ENCODE measurements at places on chromosomes 4 and X.

DNA sequence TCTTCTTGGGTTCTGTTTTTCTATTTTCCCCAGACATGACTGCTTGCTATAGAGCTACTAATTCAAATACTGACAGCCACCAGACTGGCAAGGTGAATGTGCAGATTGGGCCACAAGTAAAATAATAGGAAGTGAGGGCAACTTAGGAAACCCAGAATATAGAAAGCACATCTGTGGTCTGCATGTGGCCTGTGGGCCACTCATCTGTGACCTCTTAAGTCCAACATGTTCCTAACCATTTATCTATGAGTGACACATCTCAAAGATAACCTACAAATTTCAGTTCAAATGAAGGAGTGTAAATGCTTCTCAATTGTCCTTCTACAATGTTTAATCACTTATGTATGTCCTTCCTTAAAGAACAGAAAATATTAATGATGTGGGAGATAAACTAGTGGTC, 128.9 kb downstream of the REELD1 start:
- DNase-seq = no peak

DNA sequence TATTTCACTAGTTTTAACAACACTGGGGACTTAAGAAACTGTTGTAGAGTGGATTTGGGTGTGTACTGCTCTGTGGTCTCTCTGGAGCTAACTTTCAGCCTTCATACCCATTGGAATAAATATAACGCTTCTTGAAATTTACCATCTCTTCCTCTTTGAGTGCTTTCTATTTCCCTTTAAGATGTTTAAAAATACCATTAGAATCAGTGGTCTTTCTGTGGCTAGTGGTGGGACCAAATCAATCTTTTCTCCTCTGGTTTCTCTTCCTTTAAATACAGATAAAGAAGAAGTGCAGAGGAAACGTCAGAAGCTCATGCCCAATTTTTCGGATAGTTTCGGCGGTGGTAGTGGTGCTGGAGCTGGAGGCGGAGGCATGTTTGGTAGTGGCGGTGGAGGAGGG, 92.0 kb downstream of the NFKB1 start:
- DNase-seq = no peak

DNA sequence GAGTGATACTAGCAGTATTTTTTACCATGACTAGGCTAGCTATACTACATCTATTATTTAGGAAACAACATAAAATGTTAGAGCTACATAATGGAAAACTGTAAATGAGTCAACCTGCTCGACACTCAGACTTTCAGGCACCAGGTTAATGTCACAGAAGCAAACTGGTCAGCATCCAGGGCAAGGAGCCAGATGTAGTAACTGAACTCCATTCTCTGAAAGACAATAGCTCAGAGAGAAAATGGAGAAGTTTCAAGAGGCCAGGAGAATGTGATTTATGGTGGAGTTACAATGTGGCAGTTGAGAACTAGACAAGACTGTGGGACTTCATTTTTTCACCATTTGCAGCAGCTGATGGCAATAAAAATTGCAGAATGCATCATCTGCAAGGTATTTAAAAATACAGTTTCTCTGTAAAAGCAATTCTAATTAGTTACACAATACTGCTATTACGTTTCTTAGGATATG, 342.7 kb upstream of the PABPC4L start:
- DNase-seq = peak; percentile 39

GRCh38 chrX:63751481-63751880, 33.5 kb downstream of the ARHGEF9 start:
- no peak for DNase-seq

DNA sequence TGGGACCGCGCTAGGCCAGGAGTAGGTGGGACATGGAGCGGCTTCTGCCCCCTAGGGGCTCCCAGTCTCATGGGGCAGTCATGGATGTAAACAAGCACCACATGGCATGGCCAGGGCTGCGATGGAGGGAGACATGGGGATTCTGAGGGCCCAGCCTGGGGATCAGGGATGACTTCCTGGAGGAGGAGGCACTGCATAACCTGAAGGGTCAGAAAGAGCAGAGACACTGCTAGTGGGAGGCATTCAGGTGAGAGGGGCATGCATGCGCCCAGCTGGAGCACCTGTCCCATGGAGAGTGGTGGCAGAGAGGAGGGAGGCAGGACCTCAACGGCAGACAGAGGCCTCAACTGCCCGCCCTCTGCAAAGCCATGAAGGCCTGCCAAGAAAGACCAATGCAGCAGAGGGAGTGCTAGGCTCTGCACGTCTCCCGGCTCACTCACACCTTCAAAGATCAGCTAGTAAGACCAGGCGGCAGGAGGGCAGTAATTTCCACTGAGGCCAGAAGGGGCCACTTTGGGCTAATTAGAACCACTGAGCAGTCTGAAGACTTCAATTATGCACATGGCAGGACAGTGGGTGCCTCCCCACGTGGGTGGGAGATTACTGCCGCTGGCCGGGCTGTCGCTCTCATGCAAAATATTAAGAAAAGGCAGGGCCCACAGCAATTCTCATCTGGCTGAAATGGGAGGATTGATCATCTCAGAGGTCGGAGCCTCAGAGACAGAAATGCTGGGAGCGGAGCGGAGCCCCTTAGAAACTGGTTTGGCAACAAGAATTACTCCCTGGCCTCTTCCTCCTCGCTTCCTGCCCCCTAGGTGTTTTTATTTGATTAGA, 69.6 kb downstream of the PPP2R2C start:
- DNase-seq = no peak

DNA sequence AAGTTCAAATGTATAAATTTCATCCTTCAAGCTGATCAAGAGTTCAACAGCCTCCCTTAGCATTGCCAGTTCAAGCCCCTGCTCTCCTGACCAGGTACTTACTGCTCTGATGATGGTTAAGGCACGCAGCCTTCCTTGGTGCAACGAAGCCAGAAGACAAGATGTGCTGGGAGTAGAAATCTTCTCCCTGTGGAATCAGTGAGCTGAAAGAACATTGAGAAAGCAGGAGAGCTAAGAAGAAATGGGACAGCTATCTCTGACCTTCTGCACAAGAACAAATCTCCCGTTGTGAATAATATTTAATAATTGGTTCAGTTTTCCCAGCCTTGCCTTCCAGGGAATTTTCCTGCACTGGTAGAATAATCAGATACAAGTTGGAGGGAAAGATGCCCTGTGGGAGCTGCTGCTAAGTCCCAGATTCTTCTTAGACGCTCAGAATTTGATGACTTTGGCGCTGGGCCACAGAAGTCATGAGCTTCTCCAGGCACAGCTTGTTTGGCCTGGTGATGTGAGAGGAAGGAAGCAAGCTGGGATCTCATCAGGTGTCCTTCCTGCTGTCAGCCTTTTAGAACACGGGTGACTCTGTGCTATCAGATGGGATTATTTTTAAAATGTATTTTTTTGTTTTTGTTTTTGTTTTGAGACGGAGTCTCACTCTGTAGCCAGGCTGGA, 77.8 kb downstream of the CD38 start:
- peak; percentile 47 for DNase-seq

- no peak for DNase-seq
These were observed 18.0 kb downstream of the SPINK2 start for GRCh38 chr4:56803471-56803870.

- peak; percentile 25 for DNase-seq
These were observed 9.2 kb upstream of the MAML3 start for GRCh38 chr4:140163029-140163810.

GRCh38 chr4:43732829-43733426, 715.7 kb downstream of the KCTD8 start:
- no peak for DNase-seq

GRCh38 chr4:154942176-154942575, 161.1 kb downstream of the RBM46 start:
- DNase-seq = no peak

DNA sequence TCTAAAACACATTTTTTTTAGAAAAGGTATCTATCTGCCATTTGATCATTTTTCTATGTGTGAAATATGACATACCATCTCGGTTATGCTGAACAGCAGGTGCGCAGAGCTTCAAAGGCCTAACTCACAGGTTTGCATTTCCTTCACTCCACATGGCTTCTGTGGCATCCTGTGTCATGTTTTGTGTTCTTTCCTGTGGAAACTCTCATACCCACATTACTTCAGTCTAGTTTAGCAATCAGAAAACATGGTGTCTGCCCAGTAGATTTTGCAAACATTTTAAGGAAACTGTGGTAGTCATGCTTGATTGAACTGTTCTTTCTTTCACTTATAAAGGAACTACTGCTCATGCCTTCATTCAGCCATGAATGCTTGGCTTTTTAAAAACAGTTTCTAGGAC, 11.3 kb upstream of the ARAP2 start:
- no peak for DNase-seq

GRCh38 chr4:56388306-56388705, 1.0 kb upstream of the AASDH start:
- no peak for DNase-seq

DNA sequence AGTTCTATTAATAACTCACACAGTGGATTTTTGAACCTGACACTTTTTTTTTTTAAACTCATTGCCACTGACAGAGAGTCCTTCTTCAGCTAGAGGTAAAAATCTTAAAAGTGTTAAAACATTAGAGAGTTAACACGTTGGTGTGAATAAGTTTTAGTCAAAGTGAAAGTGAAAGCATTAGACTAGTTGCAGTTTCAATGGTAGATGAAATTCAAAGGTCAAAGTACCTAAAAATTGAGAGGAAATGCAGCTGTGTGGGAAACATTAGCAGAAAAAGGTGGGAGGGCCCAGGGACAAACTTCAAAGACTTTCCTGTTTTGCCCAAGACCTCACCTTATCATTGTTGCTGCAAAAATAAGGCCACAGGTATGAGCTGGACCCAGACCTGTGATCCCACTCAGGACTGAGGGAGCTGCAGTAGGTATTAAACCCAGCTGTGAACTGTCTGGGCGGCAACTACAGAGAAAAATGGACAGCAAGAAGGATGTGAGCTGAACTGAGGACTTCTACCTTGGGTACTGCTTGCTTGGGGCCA, 17.6 kb upstream of the GABRA4 start:
- DNase-seq = no peak

GRCh38 chrX:19649226-19649995, 134.1 kb upstream of the MAP3K15 start:
- DNase-seq = no peak

DNA sequence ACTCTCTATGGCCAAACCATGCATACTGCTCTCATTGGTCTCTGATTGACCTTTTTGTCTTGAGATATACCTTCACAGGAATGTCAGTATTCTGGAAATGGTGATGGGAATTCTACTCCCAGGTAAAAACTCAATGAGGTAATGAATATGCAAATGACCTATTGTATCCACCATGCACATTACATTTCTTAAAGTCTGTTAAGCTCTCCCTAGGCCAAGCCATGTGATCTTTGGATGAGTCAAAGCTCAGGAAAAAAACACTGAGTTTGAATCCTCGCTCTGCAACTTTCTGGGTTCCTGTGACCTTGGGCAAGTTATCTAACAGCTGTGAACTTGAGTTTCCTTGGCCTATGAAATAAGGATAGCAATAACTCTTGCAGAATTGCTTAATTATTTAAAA, 175.4 kb downstream of the PPP1R2C start:
- DNase-seq = no peak

DNA sequence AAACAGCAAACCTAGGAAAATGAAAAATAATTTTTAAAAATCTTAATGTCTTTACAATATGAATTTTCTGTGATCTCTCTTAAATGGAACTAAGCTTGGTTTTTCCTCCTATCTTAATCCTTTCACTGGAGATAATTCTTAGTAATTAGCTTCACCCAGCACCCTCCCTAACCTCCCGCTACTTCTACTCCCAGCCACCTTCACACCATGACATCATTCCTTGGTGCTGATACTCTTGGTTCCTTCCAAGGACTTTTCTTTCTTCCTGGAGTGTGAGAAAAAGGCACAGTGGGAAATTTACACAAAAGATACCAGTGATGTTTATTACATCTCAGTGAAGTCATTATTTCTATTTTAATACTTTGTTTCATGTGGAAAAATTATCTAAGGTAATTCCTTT, 163.6 kb upstream of the PLAC1 start:
- DNase-seq = no peak

DNA sequence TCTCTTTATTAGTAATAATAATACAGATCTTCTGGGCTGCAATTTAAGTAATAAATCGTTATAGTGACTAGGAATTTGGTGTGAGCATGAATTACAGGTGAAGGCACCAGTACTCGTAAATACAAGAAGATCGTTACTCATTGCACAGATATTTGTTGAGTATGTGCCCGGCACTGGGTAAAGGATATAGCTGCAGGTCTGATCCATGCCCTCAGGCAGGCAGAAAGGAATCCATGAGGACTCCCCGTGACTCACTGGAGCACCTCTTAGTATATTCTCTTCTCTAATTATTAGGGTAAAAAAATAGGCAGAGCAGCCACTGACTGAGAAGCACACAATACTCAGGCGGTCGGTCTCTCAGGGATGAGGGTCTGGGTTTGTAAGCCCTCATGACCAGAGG, 868.3 kb downstream of the RAB28 start:
- DNase-seq = no peak

DNA sequence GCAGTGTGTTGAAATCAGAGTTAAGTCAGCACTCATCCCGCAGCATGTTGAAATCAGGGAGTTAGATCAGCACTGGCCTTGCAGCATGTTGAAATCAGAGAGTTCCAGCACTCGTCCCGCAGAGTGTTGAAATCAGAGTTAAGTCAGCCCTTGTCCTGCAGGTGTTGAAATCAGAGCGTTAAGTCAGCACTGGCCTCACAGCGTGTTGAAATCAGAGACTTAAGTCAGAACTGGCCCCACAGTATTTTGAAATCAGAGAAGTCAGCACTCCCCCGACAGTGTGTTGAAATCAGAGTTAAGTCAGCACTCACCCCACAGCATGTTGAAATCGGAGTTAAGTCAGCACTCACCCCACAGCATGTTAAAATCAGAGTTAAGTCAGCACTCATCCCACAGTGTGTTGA, 10.9 kb upstream of the UVSSA start:
- DNase-seq = no peak

DNA sequence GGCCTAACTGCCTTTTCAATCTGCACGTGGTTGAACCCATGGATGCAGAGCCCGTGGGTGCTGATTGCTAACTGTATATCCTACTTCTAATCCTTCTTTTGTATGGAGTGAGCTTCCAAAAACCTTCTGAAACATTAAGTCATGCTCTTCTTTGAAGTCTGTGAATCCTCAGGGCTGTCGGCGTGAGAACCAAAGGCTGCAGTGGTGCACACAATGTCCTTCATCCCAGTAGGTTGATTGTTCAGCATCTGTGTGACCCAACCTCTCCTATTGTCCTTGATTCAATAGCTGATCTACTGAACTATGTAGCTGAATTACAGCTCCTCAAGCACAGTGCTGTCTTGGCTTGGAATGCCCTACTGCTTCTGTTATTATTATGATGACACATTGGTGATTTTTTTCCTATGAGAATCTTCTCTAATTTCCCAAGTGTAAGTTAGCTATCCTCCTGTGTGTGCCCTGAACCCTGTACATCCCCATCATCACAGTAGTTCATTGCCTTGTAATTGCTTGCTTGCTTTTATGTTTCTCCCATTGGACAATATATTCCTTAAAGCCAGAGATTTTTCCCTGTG, 294.6 kb downstream of the TRIML1 start:
- DNase-seq = no peak

DNA sequence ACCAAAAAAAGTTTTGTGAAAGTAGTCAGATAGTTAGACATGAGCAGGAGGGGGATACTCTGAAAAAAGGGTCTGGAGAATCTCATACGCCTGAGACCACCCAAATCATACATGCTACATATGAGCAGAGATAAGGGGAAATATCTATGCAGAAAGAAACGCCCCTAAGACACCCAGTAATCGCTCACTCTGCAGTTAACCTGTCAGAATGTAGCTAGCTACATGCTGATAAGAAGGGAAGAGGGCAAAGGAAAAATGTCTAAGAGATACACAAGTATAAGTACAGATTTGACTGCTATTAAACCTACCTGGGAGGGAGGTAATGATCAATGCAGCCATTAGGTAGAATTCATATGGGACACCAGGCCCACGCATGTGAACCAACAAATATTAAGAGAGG, 1159.5 kb upstream of the PCDH10 start:
- no peak for DNase-seq
